ENCODE measurements at places on chromosomes 3 and 15. TPM values are rescaled to one million over a fixed set of nuclear protein-coding genes. Genes with fewer than 3 reads are reported as not detected.

PCNP gene
- 181 TPM for total RNA-seq

SMCO1 gene
- not detected for total RNA-seq

PLA2G4B gene
- total RNA-seq: 2.2 TPM

CEMIP gene
- total RNA-seq: not detected

CIP2A gene
- 54.8 TPM for total RNA-seq

GHRL gene
- 0.38 TPM for total RNA-seq

CIDEC gene
- 0.18 TPM for total RNA-seq

EDC3 gene
- total RNA-seq: 55.7 TPM

TF gene
- total RNA-seq: 0.08 TPM

FSD2 gene
- not detected for total RNA-seq

SLC28A1 gene
- total RNA-seq: not detected

PARP15 gene
- total RNA-seq: 8.7 TPM

MLF1 gene
- total RNA-seq: 0.89 TPM

MFAP1 gene
- total RNA-seq: 49.6 TPM

CPN2 gene
- total RNA-seq: not detected

GOLGA8G gene
- total RNA-seq: not detected

LSAMP gene
- total RNA-seq: not detected

FILIP1L gene
- total RNA-seq: 0.48 TPM

FGF12 gene
- total RNA-seq: not detected

FEZF2 gene
- total RNA-seq: not detected

GREM1 gene
- total RNA-seq: not detected

LINGO1 gene
- not detected for total RNA-seq

NEIL1 gene
- total RNA-seq: 7.3 TPM

EIF4G1 gene
- 660 TPM for total RNA-seq

CACNA1D gene
- total RNA-seq: not detected

CDHR4 gene
- total RNA-seq: not detected

RARB gene
- total RNA-seq: not detected

MYLK gene
- not detected for total RNA-seq

SPINK8 gene
- not detected for total RNA-seq

CAMP gene
- total RNA-seq: not detected

SLC25A36 gene
- total RNA-seq: 65.1 TPM

RETNLB gene
- not detected for total RNA-seq

CCNB2 gene
- total RNA-seq: 58.7 TPM

CMTM8 gene
- 5.4 TPM for total RNA-seq

CASR gene
- total RNA-seq: not detected

ST3GAL6 gene
- total RNA-seq: 0.28 TPM

APPL1 gene
- 36.2 TPM for total RNA-seq

HAPLN3 gene
- total RNA-seq: 82.6 TPM

SLCO2A1 gene
- not detected for total RNA-seq

HDAC11 gene
- 1.6 TPM for total RNA-seq

AGBL1 gene
- total RNA-seq: not detected

CD200 gene
- 32.7 TPM for total RNA-seq

ISG20 gene
- 110 TPM for total RNA-seq

KPNA1 gene
- 49.0 TPM for total RNA-seq

ATP8B4 gene
- 3.4 TPM for total RNA-seq
